ENCODE measurements at places on chromosomes 11 and 22.

DNA sequence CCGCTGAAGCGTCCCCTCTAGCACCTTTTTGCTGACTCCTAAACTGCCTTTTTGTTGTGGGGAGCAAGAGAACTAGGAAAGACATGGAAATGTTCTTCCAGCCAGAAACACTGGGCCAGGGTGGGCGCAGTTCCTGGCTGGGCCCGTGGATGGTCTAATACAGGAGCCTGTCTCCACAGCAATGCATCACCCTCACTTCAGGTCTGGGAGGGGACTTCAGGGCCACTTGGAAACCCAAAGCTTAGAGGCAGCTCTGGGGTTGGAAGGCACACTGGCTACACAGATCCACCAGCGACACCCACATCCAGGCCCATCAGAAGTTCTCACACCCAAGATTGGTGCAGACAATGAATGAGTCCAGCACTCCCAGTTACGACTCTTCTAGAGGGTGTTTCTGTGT is 120.3 kb downstream of the ETS1 start:
- DNase-seq, result no peak

- no peak for DNase-seq
Measured at GRCh38 chr11:10275714-10276113, 18.3 kb downstream of the SBF2 start.

DNA sequence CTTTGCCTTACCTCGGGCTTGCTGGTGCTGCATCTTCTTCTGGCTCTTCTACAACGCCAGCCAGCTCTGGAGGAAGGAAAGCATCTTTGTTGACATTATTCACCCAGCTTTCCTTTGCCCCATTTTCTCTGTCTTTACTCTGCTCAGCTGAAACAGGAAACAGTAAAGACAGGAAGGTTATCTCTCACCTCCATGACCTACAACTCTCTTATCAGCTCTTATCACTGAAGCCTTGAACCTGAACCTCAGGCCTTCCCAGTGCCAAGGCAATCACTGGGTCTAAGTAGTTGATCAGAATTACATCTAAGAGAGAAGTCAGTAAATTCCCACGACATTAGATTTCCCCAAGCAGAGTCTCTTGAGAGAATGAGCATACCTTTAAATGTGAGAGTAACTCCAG is 59.6 kb upstream of the CCDC89 start:
- DNase-seq, result no peak

DNA sequence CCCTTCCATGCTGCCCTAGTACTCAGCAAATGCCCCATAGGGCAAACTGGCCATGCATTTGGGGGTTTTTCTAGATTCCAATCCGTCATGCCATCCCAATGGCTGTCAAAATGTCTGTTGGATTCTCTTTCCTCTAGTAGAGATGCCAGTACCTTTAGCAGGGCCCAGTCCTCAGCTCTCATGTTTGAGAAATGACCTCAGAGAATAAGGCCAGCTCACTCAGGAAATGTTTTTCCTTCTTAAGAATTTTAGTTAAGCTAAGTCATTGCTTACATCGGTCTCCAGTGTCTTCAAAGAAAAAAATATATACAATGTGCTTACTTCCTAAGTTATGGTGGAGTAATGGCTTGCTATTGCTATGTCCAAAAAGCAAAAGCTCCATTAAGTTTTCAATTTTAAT is 14.1 kb upstream of the ALKBH3 start:
- DNase-seq, result no peak

DNA sequence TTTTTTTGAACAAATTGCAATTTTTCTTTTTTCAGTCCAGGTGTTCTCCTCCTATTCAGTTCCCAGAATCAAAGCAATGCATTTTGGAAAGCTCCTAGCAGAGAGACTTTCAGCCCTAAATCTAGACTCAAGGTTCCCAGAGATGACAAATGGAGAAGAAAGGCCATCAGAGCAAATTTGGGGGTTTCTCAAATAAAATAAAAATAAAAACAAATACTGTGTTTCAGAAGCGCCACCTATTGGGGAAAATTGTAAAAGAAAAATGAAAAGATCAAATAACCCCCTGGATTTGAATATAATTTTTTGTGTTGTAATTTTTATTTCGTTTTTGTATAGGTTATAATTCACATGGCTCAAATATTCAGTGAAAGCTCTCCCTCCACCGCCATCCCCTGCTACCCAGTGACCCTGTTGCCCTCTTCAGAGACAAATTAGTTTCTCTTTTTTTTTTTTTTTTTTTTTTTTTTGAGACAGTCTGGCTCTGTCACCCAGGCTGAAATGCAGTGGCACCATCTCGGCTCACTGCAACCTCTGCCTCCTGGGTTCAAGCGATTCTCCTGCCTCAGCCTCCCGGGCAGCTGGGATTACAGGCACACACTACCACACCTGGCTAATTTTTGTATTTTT is 6.2 kb upstream of the UBE4A start:
- DNase-seq, result no peak

DNA sequence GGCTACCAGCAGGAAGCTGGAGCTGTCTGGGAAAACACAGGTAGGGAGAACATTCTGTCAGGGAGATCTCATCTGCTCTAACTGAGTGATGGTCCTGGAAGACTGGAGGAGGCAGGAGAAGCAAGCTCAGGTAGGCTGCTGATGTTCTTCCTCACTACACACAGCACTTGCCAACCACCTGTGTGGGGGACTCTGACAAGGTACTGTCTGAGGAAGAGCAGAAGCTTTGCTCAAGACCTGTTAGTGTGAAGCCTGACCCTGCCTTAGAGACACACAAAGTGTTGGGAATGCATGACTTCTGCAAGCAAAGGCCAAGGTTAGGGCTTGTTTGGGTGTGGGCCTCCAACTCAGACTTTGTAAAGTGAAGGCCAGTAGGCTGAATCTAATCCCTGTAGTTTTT is 46.5 kb downstream of the CHST1 start:
- DNase-seq, result no peak

GRCh38 chr11:111688013-111688412 is 78.2 kb downstream of the PPP2R1B start:
- no peak for DNase-seq
